Fibroblast of upper back skin (primary cell): ENCODE measurements at places on chromosomes 1 and 21.

GRCh38 chr21:16633831-16634459, 878.9 kb upstream of the CXADR start:
- DNase-seq = peak; percentile 25

GRCh38 chr1:104132382-104132973, 382.8 kb downstream of the AMY1C start:
- no peak for DNase-seq

DNA sequence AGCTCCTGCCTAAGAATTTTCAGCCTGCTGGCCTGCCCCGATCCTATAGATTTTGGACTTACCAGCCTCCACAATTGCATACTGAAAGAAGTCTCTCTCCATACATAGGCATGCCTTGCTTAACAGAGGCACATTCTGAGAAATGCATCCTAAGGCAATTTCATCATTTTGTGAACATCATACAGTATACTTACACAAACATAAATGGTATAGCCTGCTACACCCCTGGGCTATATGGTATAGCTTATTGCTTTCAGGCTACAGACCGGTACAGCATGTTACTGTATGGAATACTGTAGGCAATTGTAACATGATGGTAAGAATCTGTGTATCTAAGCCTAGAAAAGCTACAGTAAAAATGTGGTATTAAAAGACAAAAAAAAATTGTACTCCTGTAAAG, 174.7 kb downstream of the NRIP1 start:
- no peak for DNase-seq

DNA sequence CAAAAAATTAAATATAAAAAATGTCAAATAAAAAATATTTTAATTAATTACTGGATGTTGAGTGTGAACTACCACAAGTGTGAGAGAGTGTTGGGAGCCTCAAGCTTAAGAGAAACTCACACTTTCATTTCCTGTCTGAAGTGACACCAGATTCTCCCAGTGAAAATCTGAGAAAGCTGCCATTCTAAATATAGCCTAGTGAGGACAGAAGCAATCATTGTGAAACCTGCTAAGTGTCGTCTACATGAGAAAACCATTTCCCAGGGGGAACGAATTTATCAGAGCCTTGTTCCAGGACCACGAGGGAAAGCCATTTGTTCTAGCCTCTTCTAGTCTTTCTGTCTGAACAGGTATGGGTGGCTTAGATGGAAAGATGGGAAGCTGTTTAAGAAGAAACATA, 329.3 kb upstream of the PRMT6 start:
- peak; percentile 3 for DNase-seq

GRCh38 chr1:96538111-96538641, 183.4 kb upstream of the PTBP2 start:
- DNase-seq = peak; percentile 80

DNA sequence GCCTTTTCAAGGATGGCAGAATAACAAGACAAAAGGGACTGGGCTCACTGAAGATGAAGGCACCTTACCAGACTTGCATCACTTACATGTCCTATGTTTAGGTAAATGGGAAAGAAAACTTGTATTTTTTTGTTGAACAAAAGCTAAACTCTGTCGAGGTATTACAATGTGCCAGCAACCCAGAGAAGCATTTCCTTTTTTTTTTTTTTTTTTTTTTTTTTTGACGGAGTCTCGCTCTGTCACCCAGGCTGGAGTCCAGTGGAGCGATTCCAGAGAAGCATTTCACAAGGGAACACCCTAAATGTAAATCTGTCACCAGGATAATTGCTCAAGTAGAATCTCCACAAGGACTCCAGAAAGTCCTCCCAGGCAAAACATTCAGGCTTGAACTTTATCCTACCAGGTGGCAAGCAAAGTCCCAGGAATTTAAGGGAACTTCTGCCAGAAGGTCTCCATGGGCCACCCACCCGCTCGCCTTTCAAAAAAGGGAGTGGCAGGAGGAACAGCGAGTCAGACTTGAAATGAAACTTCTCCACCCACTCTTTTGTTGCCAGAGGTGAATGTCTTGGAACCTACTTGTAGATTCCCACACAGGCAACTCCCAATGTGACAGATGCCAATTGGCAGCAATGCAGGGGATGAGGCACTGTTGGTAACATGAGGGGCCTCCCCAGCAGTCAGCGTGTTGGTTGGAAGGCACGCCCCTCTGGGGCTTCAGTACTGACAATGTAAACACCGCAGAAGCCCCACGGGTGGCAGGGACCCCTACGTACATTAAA, 125.0 kb downstream of the TIAM1 start:
- DNase-seq = peak; percentile 38

- no peak for DNase-seq
Measured at GRCh38 chr1:9774712-9775679, 48.8 kb downstream of the CLSTN1 start.

GRCh38 chr1:6239950-6240768, 3.8 kb upstream of the HES3 start:
- DNase-seq = peak; percentile 52

DNA sequence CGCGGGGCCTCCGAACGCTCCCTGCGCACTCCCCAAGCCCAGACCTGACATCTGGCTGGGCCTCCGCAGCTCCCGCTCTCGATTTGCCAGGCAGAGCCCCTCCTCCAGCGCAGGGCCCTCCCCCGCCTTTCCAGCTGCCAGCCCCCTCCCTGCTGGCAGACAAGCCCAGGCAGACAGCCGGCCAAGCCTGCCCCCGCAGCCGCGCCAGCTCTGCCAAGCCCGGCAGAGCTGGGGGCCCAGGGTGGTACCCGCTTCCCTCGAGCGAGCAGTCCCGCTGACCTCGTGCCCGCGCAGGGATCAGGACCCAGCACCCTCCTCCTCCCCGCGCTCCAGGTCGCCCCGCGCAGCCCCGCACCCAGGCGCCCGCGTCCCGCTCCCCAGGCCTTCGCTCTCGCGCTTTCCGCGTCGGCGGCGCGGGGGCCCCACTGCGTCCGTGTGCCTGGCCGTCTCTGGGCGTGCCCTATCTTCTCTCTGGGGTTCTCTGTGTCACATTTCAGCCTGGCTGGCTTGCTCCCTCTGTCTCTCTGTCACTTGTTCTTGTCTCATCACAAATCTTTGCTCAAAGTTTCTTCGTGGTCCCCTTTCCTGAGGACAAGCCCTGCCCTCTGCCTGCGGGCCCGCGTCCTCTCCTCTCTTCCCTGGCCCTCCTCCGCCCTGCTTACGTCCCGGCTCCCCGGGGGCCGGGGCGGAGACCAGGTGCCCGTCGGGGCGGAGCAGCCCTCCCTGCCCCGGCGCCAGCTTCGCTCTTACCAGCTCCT, 580 bp downstream of the INKA2 start:
- DNase-seq = no peak
